ENCODE measurements at places on chromosomes 5 and 9.
A peak's percentile ranks its signal among the peaks of the same experiment; 100 is the strongest.

DNA sequence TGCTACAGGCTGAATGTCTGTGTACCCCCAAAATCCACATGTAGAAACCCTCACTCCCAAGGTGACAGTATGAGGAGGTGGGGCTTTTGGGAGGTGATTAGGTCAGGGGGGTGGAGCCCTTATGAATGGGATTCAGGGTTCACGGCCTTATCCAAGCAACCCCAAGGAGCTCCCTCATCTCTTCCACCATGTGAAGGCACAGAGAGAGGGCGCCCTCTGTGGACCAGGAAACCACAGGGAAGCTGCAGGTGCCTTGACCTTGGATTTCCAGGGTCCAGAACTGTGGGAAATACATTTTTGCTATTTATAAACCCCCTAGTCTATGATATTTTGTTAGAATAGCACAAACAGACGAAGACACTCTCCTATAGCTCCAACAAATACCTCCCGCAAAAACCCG lies 53.6 kb upstream of the IRX2 start:
- no peak for DNase-seq

GRCh38 chr9:126872516-126872915 lies 12.1 kb downstream of the ZBTB34 start:
- DNase-seq, result no peak

DNA sequence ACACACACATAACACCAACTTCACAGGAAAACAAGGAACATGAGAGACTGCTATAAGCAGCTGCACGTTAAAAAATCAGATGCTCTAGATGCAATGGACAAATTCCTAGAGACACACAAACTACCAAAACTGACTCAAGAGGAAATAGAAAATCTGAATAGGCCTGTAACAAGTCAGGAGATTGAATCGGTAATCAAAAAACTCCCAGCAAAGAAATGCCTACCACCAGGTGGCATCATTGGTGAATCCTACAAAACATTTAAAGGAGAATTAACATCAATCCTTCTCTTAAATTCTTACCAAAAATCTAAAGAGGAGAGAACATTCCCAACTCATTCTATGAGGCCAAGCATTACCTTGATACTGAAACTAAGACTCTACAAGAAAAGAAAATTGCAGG lies 54.9 kb downstream of the NDST1 start:
- DNase-seq, result peak; percentile 76

DNA sequence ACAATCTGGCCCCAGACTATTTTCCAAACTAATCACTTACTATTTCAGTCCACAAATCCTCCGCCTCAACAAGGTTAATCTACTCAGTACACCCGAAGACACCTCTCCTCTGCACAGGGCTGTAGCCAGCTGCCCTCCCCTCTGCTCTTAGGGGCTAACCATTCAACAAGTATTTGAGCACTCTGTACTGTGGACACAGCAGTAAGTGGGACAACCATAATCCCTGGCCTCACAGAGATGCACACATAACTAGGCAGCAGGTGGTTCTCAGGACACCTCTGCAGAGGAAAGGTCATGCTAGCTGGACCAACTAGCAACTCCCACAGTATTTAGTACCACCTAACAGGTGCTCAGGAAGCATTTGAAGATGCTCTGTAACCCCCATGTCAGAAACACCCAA lies 5.5 kb downstream of the CAMSAP1 start:
- DNase-seq, result no peak

DNA sequence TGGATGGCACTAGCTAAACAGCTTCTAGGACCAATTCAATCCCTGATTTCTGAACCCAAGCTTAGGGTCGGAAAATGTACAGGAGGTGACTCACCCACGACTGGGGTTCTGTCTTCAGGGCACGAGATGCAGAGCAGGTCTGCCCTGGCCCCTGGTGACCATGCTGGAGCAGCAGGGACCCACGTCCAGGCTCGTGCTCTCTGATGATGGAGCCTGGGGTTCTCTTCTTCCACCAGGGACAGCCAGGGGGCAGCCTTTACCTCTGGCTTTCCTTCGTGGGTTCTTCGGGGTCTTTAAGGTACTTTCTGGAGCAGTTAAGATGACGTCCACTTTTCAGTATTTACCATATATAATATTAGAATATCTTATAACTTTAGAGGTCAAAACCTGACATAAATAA lies 2.1 kb downstream of the CFAP77 start:
- no peak for DNase-seq

- no peak for DNase-seq
Observed at GRCh38 chr5:42745426-42745825, 11.2 kb upstream of the CCDC152 start.

- DNase-seq, result no peak
Observed at GRCh38 chr5:143373076-143373475, 30.4 kb downstream of the NR3C1 start.

GRCh38 chr9:134643222-134643671 lies 1.6 kb downstream of the COL5A1 start:
- peak; percentile 77 for DNase-seq

GRCh38 chr5:31534527-31535046 lies 2.5 kb downstream of the C5orf22 start:
- no peak for DNase-seq

GRCh38 chr9:107989099-107989498 lies 499.5 kb upstream of the KLF4 start:
- DNase-seq, result no peak

GRCh38 chr5:93890657-93891056 lies 149.3 kb upstream of the POU5F2 start:
- no peak for DNase-seq

DNA sequence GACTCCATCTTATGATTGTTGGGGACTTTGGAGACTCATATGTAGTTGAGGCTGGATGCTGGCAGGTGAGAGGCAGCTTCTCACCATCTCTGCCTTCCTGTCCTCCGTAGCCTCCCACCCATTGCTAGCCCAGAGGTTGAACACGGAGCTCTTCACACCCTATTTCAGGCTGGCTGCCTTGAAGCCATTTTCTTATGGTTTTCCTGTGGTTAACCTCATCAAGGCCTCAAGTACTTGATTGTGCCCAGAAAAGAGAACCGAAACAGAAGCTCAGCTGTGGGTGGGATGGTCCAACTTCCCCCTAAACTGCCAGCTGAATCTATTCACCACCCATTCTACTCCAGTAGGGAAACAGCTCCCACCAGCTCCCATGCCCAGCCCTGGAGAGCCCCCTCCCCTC lies 102.9 kb downstream of the LIFR start:
- DNase-seq, result no peak

GRCh38 chr9:33273266-33273971 lies 8.6 kb downstream of the CHMP5 start:
- DNase-seq, result no peak

DNA sequence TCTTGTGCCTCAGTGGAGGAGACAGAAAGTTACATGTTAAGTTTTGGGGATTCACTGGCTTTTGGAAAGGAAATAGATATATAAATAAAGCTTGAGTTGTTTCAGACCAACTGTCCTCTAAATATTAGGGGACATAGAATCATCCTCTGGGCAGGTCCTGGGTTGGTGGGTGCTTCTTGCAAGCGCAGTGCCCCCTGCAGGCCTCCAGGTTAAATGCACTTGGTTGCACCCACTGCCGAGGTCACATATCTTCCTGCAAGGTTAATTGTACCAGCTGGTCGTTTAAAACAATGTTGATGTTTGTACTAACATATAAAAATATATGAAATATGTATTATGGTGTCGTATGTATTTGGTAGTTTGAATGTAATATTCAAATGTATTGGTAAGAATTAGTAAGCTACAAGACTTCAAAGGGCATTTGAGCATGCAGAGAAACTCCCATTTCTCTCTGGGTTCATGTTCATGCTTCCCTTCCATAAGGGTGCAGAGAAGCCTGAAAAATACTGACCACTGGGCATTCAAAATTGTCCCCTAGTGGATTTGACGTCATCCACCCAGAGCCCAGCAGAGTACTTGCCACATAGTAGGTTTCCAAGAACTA lies 87.0 kb downstream of the ZNF618 start:
- DNase-seq, result peak; percentile 37

GRCh38 chr5:169700611-169701010 lies 63.5 kb downstream of the DOCK2 start:
- no peak for DNase-seq

- peak; percentile 35 for DNase-seq
Observed at GRCh38 chr5:9927106-9927505, 297.0 kb upstream of the TAS2R1 start.

GRCh38 chr9:18394847-18395351 lies 79.1 kb upstream of the ADAMTSL1 start:
- no peak for DNase-seq

DNA sequence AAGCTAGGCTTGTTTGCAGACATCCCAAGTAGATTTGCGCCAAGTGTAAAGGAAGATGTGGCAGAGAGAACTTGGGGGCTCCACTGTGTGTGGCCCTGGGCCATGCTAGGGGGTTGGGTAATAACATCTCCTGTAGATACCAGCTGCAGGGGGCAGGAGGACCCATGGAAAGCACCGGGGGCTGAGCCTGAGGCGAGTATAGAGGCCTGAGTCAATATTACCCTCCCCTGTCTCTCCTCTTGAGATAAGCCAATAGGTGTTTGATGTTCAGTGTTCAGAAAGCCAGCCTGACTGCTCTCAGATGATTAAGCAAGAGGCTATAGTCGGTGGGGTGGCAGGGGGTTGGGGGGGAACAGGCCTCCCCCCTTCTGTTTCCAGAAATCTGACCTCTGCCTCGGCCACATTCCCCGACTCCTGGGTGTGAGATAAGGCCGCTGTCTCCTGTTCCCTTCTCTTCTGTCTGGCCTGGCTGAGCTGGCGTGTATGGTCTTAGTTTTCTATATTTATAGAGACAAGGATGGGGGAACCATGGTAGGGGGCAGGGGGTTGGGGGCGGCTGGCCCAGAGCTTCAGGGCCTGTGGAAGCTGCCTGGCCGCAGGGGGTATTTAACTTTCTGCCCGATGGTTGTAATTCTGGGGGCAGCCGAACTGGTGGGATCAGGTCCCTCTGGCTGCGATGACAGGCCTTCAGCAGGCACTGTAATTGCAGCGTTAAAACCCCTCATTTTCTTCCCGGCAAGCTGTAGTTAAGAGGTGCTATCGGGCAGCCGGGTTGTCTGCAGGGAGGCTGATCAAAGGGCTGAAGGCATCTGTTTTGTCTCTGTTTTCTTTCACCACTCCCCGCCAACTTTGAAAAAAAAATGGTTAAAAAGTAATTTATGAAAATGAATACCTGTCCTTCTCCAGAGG lies 292.0 kb downstream of the NSG2 start:
- DNase-seq, result no peak

- no peak for DNase-seq
Observed at GRCh38 chr9:85515021-85515420, 226.7 kb downstream of the AGTPBP1 start.
